ENCODE measurements at places on chromosomes 3 and 15. TPM values are rescaled to one million over a fixed set of nuclear protein-coding genes. Genes with fewer than 3 reads are reported as not detected.

The MYLK gene
- polyA plus RNA-seq: 29.4 TPM

DNA sequence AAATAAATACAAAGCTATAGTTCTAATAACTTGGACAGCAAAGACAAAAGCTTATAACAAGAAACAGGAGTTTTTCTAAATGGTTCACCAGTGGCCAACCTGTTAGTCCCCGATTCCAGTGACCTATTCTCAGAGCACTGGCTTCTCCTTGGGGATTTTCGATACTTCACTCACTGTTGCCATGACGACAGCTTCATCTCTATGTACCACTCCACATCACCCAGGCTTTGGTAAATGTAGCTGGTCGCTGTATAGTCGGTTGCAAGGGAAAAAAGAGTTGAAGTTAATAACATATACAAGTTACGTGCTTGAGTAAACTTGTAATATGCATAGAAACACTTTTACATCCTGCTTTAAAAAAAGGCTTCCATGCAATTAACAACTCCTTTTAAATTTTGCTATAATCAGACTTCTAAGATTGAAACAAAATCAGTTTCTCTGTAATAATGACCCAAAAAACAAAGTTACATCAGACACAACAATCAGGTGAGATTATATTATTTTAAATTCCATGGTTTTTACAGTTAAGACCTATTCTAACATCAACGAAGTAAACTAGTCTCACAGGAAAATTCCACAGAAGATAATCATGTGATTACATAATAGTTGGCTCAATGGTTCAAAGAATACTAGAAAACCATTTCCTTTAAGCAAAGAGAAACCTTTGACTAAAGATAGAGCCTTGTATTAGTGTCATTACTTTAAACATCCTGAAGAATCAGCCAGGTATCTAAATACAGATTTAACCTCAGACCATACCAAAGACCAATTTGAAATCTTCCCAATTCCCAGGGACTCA lies 2.9 kb downstream of the CCNL1 start:
- DNase-seq: no peak

The RASGRP1 gene
- polyA plus RNA-seq: 0.22 TPM

DNA sequence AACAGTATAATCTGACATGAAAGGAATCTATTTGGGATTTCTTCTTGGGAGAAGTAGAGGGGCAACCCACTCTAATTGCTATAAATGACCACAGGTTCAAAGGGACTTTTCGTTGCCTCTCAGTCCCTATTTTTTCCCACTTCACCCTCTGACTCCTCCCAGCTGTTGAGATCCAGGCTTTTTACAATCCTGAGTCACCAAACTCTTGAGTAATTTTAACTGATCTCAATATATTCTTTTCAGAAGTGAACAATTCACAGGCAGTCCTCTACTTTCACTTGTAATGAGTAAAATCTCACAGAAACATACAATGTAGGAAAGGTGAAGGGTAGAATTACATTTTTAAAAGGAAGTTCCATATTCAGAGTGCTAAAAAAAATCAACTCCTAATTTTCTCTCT lies 44.6 kb downstream of the EIF4E3 start:
- DNase-seq: no peak

The VGLL3 gene
- polyA plus RNA-seq: 34.4 TPM

DNA sequence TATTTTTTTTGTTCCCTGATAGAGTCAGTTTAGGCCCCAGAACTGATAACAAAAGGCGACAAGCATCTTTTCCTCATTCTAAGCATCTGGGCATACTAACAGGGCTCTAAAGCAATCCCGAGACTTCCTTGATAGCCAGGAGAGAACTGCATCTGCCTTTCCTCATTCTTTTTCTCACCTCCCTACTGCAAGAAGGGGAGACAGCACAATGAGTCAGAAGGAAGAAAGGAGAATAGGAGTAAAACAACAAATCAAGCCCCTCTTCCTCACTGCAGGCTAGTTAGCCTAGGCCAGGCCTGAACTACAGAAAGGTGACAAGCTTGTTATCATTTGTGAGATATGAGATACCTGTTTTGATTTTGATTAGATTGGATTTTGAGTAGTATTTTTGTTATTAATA lies 97.9 kb downstream of the NAALADL2 start:
- DNase-seq: no peak

The ABHD2 gene
- polyA plus RNA-seq: 26.7 TPM

DNA sequence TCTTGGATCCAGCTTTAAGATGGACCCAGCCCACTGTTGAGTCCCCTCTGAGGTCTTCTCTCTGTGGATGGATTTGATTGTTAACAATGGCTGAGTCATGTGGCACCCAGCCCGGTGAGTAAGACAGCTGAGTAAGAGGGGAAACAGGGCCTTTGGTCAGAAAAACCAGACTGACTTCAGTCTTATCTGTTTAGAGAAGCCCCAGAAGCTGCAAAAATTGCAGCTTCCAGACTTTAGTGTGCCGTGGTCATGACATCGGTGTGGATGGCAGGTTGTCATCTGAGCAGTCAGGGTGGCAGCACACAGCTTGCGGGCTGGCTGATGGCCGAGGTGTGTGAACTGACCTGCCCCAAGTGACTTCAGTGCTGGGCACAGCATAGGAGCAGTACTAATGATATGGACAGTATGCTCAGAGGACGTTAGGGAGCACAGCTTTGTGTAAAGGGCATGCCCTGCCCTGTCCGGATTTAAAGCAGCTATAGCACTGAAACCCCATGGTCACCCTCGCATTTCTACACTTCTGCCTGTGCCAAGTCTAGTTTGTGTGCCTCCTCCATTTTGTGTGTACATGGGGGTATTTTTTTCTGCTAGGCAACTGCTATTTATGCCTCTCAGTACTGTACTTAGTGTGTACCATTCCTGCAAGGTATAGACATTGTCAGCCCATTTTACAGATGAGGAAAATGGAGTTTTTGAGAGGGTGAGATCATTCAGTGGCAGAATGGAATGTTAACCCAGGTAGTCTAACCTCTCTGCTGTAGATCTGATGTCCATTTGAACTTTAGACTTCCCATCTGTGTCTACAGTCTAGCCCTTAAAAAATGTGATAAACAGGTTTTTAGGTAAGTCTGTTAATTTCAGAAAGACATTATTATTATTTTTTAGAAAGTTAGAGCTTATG lies 44.4 kb downstream of the FLNB start:
- peak; percentile 80 for DNase-seq

The CCNB2 gene
- polyA plus RNA-seq: 31.1 TPM

GRCh38 chr3:184257083-184257915 lies 4.1 kb downstream of the CAMK2N2 start:
- no peak for DNase-seq

The GOLGA6L10 gene
- polyA plus RNA-seq: 2.8 TPM

The ITGA11 gene
- 6.4 TPM for polyA plus RNA-seq

GRCh38 chr3:136939489-136939888 lies 18.3 kb upstream of the IL20RB start:
- DNase-seq: no peak
